ENCODE measurements at places on chromosomes 13 and 19. TPM values are rescaled to one million over a fixed set of nuclear protein-coding genes. Genes with fewer than 3 reads are reported as not detected.

DNA sequence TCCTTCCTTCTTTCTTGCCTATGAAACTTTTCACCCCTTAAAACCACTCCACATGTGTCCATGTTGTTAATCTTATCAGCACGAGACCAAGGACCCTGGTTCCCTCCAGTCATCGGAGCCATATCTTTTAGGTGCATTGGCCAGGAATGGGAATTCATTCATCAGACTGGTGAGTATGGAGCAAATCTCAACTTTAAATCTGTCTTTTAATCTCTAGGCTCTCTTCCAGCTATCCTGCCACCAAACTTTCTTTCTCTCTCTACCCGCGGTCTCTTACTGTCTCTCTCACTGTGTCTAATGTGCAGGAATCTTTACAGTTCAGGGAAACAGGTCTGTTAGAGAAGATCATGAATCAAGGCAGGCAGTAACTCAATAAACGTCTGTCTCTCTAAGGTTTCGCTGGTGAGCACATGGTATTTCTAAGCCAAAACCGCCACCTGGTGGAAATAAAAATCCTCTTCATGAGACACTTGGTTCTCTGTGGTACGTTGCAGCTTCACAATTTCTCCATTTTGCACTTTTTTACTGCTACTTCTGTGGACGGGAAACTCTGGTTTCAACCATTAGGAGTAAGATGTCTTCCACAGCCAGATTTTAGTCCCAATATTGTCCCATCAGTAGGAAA is 16.1 kb downstream of the LGALS16 start:
- DNase-seq = peak; percentile 88

GRCh38 chr13:51733374-51734298 is 70.3 kb downstream of the DHRS12 start:
- DNase-seq = peak; percentile 12

GRCh38 chr13:26983543-26984320 is 187.9 kb downstream of the USP12 start:
- no peak for DNase-seq

CRB3 gene
- 44.4 TPM for total RNA-seq

- DNase-seq = no peak
These were observed 14.0 kb upstream of the TMEM86B start for GRCh38 chr19:55242517-55242916.

- DNase-seq = no peak
These were observed 56.5 kb downstream of the KCTD12 start for GRCh38 chr13:76829572-76830327.

DNA sequence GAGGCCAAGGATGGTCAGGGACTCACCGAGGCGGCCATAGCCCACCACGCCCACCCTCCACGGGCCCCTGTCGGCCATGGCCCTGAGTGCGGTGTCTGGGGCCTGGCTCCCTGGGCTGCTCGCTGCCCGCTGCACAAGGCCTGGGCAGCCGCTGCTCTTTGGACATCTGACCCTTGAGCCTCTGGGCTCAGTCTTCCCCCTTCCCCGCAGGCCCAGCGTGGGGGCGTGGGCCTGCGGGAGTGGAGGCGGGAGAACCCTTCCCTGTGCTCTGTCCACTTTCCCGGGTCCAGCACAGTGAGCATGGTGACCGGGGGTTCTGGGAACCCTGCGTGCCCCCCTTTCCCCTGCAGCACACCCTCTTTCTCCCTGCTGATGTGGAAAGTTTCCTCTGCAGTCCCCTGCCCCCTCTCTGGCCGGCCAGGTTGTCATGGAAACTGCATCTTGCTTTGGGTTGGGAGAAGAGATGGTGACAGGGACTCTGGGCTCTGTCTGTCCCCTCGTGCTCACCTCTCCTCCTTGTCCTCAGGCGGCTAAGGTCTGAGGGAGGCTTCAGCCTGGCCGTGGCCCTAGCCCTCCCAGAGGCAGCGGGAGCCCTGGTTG is at the start of gene ASPDH:
Gene ASPDH (minus strand): TSS at position 168 of the 600 bp plus-strand sequence. CDS start 90 bp downstream, at position 78.
- no peak for DNase-seq

DNA sequence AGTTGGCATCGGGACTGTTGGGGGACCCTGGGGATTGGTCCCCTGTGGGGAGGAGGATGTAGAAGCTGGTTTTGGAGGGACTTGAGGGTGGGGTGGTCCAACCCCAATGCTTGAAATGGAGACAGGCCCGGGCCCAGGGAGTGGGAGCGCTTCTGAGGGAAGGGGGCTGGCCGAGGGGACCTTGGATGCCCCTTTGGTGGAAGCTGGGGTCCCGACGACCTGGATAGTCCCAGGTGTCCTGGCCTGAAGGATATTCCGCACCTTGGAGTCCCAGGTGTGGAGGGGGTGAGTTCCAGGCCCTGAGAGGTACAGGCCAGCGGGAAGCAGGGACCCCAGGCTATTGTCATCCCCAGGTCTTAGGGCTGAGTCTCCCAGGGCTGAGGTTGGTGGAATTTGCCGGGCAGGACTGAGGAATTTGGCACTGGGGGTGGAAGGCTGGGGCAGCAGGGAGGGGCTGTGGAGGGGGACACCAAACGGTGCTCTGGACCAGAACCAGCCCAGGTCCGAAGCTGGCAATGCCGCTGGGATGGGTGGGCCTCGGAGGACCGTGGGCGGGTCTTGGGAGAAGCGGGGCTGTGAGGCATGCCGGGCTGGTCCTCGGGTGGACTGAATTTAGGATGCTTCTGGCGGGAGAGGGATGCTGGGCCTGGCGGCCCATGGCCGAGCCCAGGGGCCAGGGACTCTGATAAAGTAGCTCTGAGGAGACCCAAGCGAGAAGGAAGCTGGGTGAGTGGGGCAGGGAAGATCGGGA is 1.8 kb downstream of the HDGFL2 start:
- peak; percentile 55 for DNase-seq
